ENCODE measurements at places on chromosomes 13 and 19.

DNA sequence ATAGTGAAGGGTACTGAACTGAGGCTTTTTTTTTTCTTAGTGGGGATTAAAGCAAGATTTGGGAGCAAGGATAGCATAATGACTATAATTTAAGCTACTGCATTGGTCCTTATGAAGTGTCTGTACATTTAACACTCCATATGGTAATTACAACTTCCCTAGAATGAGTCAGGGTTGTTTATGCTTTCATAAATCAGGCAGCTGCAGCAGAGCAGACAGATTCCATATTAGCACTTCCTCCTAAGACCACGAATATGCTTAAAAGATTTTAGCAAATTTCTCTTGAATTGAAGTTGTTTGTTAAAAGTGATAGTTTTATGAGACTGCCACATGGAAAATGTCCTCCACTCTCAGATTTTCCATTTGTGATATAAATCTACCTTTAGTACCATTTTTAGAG, 401.1 kb upstream of the SPRY2 start:
- peak; percentile 16 for DNase-seq

- DNase-seq: no peak
These were observed 855 bp upstream of the CARS2 start for GRCh38 chr13:110706570-110707372.

- DNase-seq: no peak
These were observed 17.9 kb upstream of the POMP start for GRCh38 chr13:28640861-28641599.

DNA sequence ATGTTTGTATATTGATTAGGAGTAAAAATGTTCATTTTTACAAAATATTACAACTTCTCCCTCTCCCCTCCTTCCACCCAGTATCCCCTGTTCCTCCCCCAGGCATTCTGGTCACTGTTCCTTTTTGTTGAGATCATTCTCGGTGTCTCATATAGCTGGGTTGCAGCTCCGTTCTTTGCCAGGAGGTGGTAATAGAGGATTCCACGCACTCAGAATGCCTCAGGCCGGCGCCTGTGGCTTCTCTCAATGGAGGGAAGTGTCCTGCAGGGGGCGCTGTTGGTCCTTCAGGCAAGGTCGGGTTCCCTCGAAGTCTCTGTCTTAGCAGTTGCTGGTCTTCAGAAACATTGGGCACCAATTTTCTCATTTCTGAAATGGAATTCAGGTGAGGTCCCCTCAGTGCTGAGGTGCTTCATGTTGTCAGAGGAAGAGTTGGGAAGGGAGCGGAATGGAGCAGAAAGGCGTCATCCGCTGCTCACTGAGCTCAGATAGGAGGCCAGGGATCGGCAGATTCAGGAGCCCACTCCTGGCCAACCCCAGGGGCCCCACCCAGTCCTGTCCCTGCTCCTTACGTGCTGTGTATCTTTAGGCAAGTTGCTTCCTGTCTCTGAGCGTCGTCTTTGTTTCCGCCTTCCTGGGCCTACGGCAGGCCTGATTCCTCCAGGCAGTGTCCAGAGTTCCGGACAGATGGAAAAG, 10.3 kb upstream of the GARIN5A start:
- peak; percentile 67 for DNase-seq

GRCh38 chr19:41903193-41903953, 20.4 kb downstream of the ARHGEF1 start:
- no peak for DNase-seq

GRCh38 chr13:42876887-42877545, 95.6 kb downstream of the FAM216B start:
- peak; percentile 61 for DNase-seq

DNA sequence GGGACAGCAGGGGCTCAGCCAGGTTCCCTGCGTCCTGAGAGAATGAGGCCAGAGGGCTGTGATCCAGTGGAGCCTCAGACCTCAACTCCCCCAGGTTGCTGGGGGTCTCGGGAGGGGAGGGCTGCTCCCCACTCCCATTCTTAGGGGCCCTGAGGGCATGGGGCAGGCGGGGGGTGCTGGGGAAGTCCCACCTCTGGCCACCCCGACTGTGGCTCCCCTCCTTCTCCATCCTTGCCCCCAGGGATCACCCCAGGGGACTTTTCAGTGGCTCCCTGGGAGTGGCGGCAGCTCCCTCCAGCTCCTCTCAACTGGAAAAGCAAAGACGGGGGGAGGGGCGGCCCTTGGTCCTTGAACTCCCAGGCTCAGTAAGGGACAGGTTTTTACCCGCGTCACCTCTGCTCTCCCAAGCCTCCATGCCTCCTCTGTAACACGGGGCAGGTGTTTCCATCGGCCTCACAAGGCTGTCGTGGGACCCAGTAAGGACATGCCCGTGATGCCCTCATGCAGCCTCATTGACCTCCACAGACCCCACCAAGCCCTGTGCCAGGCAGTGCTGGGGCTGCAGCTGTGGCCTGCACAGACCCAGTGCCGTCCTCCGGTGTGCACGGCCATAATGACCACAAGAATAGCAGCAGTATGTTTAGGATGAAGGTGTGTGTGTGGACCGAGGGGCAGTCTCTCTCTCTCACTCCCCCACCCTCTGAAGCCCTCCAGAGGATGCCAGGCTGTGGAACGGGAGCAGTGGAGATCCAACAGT, 11.6 kb upstream of the TOMM40 start:
- no peak for DNase-seq

DNA sequence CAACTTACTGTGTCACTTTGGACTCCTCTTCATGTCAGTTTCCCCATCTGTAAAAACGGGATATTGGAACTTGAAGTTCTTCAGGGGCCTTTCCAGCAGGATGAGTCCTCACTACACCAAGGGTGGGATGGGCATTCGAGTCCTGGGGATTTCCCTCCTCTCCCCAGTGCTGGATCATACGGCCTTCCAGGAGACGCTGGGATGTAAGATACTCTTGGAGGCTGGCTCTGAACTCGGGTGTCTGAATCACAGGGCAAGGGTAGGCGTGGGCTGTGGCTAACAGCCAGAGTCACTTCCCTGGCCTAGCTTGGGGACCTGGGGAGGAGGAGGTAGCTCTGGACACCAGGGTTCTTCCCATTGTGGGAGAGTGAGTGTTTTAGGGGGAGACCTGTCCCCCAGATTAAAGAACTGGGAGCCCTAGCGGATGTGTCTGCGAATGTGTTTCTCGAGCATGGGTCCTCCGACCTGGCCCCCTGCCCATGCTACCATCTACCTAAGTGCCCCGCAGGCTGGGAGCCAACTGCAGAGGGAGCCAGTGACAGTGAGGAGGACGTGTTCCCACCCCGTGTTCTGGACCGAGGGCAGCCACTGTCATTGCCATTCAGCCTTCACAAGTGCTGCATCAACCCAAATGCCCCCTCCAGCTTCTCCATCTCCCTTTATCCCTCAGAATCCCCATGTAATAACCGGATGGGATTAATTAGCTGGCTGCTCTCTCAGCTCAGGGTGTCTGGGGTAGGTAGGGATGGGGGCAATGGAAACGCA, 2.4 kb upstream of the CYTH2 start:
- DNase-seq: no peak

DNA sequence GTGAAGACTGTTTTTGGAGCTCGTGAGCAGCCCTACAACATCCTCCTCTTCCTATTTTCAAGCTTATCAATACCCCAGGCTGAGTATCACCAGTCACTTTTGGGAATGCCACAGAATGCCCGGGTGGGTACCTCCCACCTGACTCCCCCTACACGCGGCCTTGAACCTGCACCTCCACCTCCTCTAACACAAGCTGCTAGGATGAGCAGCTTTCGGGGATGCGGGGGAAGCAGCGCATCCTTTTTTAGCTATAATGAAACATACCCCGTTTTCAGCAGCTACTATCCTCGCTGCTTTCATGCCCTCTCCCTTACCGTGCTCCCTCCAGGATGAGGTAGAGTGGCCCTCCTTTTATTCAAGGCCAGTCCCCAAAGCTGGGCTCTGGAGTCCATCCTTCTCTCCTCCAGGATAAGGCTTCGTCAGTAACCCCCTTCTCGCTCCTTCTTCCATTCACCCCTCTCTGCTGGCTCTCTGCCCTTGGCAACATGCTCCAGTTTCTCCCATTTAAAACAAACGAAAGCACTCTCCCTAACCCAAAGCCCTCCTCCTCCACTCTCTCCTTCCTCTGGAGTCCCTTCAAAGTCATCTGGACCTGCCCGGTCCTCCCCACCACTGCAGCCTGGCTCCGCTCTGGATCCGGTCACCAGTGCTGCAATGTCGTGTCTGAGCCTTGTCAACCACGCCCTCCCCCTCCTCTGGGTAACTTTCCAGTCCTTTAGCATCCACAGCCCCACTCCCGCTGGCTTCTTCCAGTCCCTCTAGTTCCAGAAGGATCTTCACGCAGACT, 55.3 kb downstream of the STK24 start:
- DNase-seq: no peak

GRCh38 chr19:10678813-10679212, 22.4 kb upstream of the QTRT1 start:
- DNase-seq: no peak

- DNase-seq: no peak
These were observed 353.3 kb upstream of the ZNF507 start for GRCh38 chr19:31991984-31992655.

DNA sequence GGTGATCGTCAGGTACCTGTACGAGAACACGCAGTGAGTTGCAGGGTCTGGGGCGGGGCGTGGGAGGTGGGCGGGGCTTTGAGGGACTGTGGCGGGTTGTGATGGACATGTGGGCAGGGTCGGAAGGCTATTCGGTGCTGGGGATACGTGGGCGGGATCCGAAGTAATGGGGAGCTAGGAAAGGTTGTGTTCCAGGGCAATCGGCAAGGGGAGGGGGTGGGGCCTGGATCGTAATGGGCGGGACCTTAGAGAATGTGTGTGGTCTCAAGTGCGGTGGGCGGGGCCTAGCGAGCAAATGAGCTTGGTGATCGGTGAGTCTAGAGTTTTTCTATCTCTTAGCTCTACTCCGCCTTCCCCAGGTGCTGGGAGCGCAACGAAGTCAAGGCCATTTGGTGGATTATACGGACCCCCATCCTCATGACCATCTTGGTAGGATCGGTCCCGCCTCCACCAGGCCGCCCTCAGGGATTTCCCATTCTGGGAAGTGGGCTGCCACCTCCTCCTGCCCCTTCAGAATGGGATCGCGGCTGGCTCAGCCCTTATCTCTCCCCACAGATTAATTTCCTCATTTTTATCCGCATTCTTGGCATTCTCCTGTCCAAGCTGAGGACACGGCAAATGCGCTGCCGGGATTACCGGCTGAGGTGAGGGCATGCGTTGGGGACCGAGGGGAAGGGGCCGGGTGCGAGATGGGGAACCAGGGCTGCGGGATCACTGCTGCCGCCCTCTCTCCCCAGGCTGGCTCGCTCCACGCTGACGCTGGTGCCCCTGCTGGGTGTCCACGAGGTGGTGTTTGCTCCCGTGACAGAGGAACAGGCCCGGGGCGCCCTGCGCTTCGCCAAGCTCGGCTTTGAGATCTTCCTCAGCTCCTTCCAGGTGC, 9.6 kb downstream of the GIPR start:
- DNase-seq: peak; percentile 59

- DNase-seq: no peak
These were observed 39.3 kb upstream of the GAS6 start for GRCh38 chr13:113902986-113903775.

DNA sequence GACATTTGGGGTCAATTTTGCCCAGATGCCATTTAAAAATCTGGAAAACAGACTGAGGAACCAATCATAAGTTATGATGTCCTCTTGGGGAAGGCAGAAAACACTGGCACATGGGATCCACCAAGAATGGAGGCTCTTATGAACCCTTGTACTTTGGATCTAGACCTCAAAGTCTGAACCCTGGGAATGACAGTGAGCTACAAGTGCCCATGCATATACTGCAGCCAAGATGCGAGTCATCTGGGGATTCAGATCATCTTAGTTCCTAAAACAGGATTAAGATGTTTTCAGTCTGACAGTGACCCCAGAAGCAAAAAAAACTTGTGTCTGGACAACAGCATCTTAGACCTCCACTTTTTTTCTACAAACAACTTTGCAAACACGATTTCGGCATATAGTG, 100.2 kb upstream of the SIAH3 start:
- peak; percentile 58 for DNase-seq

- DNase-seq: no peak
These were observed 20.5 kb upstream of the SHKBP1 start for GRCh38 chr19:40555978-40556689.

GRCh38 chr13:114017028-114017630, 43.3 kb upstream of the C13orf46 start:
- no peak for DNase-seq

- DNase-seq: peak; percentile 44
These were observed 10.7 kb upstream of the PABPC3 start for GRCh38 chr13:25085125-25085742.

- DNase-seq: peak; percentile 15
These were observed 27.1 kb downstream of the TSSK6 start for GRCh38 chr19:19487950-19488874.

GRCh38 chr13:45817833-45818232, 33.7 kb downstream of the SIAH3 start:
- DNase-seq: no peak

GRCh38 chr19:3062165-3063105, at the start of gene TLE5:
Gene TLE5 (minus strand): TSS chr19:3062495. CDS start chr19:3062200, 295 bp downstream.
- DNase-seq: peak; percentile 52

- DNase-seq: no peak
These were observed 249.6 kb downstream of the ENOX1 start for GRCh38 chr13:43537124-43537523.

GRCh38 chr13:30401347-30401746, 20.9 kb upstream of the UBE2L5 start:
- no peak for DNase-seq

- no peak for DNase-seq
These were observed 248.7 kb downstream of the EFNB2 start for GRCh38 chr13:106286811-106287210.

- DNase-seq: peak; percentile 77
These were observed 11.9 kb downstream of the GADD45B start for GRCh38 chr19:2487842-2488241.

- DNase-seq: no peak
These were observed 4.0 kb downstream of the FKBP8 start for GRCh38 chr19:18539372-18539771.

DNA sequence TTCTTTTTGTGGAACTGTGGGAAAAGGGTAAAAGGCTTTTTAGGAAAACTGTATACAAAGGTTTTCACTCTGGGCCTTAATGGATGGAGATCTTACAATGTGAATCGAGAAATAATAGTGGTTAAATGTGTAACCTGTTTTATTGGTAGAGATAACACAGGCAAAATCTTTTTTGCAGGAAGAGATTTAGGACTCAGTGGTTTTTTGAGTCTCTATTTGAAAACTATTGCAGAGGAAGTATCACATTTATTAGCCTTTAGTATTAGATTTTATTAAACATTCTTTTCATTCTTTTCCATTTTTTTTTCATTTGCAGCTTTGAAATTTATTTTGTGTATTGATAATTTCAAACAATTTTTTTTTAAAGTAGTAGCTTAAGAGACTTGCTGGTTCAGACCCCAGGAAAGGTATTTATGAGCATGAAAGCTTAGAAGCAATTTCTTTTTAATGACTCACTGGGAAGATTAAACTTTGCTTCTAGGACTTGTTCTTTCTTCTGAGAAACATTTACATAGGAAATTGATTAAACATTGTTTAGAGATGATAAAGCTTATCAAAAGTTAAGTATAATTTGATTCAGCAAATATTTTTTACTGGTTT, 10.5 kb downstream of the KLF5 start:
- no peak for DNase-seq

All from suppressor macrophage (primary cell).